ENCODE measurements at places on chromosomes 7 and 10.

GRCh38 chr7:149866139-149866778, 7.5 kb upstream of the ATP6V0E2 start:
- no peak for DNase-seq

DNA sequence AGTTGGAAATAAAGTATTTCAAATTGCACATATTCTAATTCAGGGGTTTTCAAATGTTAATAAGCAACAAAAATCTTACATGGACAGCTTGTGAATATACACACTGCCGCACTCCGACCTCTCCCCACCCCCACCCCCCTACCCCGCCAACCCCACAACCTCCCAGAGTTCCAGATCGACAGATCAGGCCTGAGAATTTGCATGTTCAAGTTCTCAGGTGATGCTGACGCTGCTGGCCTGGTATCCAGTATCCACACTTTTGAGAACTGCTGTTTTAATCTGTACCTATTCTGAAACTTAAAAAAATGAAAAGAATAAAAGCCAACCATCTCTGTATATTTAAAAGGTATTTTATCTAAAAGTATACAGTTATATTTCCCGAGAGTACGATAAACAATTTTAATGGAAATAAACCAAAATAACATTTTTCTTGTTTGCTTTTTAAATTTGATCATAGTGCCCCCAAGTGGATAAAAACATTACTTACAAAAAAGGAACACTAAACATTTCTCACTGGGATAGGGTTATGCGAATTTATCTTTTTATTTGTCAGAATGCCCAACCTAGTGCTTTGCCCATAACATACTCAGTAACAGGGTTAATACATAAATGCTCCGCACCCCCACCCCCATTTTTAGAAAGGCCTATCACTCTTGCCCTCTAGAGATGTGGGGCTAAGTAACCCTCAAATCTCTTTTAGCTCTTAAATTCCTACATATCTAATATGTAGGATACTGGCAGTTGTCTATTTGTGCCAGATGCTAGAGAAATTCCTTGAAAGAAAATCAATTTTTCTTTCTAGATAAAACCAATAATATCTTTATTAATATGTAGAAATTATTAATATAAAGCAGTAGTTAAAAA, 166.3 kb downstream of the RNF133 start:
- DNase-seq = peak; percentile 28

- no peak for DNase-seq
Measured at GRCh38 chr7:22647451-22648257, 79.3 kb upstream of the IL6 start.

DNA sequence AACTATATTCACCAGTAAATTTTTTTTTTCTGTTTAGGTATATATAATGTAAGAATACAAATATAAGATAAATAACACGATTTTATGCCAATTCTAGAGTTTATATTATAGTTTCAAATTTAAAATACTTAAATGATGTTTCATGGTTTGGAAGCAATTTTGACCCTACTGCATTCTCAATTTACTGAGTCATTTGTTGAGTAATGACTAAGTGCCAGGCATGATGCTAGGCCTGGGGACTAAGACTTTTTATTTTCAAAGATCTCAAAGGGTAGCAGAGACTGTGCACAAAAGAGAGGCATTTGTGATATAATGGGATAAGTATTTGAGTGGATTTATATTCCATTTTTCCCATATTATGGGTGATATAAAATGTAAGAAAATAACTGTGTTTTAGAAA, 78.9 kb upstream of the SMIM30 start:
- no peak for DNase-seq

- peak; percentile 37 for DNase-seq
Measured at GRCh38 chr10:110311357-110311949, 6.7 kb upstream of the SMNDC1 start.

- DNase-seq = no peak
Measured at GRCh38 chr7:1567049-1567771, 2.6 kb downstream of the PSMG3 start.

DNA sequence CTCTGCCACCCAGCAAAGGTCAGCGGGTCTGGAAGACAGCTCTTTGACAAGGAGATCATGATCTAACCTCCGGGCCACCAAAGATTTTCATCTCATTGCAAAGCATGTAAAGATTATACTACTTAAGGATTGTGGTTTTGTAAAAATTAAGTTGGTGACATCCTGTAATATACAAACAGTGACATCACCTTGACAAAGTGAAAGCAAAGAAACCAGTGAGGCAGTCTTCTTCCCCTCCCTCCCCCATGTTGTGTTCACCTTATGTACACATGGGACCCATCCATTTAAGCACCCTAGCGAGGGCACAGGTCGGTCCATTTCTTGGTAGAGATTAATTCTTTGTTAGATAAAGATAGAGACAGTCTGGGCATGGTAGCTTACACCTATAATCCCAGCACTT, 3.9 kb downstream of the MDH2 start:
- no peak for DNase-seq

DNA sequence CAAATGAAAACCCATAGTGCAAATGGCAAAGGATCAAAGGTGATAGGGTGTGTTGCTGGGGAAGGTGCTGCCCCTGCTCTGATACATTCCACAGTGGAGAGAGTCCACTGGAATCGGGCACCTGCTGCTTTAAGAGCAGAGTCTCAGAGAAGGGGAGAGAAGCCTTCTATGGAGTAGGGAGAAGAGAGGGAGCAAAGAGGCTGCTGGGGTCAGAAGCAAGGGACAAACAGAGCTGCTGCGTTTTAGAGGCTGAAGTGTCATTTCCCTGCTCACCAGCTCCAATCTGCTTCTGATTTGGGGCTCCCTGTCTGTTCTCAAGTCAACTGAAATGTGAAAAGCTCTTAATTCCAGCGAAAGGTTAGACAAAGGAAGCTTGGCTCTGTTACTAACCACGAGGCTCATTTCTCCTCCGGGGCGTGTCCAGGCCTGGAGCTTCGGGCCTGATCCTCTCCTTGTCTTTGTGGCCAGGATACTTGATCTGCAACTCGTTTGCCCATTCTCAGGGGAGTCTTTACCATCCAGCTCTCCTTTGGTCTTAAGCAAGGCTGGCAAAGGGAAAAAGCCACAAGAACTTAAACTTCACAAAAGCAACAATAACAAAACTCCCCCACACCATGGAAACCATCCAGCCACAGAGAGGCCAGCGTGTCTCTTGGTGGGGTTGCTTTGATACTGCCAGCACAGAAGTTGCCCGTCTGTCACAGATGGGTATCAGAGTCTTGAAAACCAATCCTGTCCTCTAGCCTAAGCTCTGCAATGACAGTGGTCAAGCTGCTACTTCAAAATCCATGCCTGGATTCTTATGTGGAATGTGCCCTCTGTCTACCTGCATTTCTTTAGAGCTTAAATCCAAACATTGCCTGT, 692.6 kb downstream of the SUGCT start:
- DNase-seq = no peak
